ENCODE measurements at places on chromosomes 2 and 18. TPM values are rescaled to one million over a fixed set of nuclear protein-coding genes. Genes with fewer than 3 reads are reported as not detected.

The ACMSD gene
- polyA plus RNA-seq: 33.0 TPM

The HNMT gene
- polyA plus RNA-seq: 62.3 TPM

The IL37 gene
- not detected for polyA plus RNA-seq

The ANKRD53 gene
- polyA plus RNA-seq: 1.1 TPM

The AMER3 gene
- polyA plus RNA-seq: 0.03 TPM

The MC4R gene
- 0.12 TPM for polyA plus RNA-seq

The FAHD2A gene
- 35.3 TPM for polyA plus RNA-seq

The NT5C1B gene
- polyA plus RNA-seq: 0.96 TPM

The EHD3 gene
- 23.5 TPM for polyA plus RNA-seq

The ATP5MC3 gene
- 305 TPM for polyA plus RNA-seq

- DNase-seq: no peak
These were observed 69.6 kb downstream of the POLR1A start for GRCh38 chr2:86035883-86036668.

- DNase-seq: no peak
These were observed 686.7 kb downstream of the NYAP2 start for GRCh38 chr2:226086190-226086589.

DNA sequence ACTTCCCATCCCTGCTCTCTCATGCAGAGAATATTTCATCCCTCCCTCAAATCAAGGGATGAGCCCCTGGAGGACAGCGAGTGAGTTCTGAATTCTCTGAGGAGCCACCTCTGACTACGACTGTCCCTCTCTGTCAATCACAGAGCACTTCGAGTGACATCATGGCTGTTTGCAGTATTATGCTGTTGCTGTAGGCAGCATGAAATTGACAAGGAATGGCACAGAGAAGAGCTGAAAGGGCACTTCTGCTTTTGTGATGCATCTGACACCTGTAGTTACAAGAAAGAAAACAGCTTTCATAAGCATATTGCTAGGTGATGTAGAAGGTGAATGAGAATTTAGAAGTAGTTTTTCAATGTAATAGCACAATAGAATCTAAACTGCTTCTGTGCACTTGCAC lies 166.9 kb downstream of the ARHGAP15 start:
- DNase-seq: no peak

- no peak for DNase-seq
These were observed 47.9 kb downstream of the L3MBTL4 start for GRCh38 chr18:6366776-6367175.

GRCh38 chr2:905833-906140 lies 44.9 kb upstream of the SNTG2 start:
- DNase-seq: no peak

DNA sequence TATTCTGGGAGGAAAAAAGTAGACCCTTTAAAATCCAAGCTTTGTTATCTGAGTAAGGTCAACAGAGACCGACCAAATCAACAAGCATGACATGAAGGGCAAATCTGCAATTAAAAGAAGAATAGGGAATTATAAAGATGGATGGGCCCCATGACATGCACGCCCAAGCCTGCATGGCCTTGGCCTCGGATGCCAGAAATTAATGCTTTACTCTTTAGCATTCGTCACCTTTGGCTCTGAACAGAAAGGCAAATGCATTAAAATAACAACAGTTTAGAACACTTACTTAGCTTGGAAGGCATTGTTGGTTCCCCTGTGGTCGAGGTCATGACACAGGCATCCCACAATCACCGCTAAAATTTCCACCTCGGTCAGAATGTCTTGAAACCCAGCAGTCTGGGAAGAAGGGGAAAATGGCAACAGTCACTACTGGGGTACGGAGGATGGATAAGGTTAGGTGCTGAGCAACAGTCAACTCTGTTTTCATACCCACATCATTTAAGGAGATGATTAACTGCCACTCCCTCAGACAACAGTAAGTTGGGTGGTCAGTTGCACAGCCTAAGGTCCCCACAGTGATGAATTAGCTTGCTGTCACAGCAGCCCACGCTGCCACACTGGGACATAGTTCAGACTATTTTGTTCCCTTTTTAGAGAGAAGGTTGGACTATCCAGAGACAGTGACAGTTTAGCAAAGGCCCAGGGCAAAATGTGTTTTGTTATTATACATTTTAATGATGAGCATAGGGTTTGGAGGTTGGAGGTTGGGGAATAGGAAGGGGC lies 319.1 kb downstream of the AGPS start:
- DNase-seq: no peak

DNA sequence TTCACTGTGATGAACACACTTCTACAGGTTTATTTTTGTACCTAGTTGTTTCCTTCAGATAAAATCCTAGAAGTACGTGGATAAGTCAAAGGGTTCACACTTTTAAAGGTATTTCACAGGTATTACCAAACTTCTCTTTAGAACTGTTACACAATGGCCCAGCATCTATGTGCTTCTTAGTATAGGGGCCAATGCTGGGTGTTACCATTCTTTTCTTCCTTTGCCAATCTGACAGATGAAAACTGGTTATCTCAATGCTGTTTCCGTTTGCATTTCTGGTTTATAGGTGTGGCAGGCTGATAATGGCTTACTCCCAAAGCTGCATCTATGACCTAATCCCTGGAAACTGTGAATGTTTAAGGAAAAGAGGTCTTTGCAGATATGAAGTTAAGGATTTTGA lies 2.8 kb upstream of the TCF7L1 start:
- DNase-seq: no peak

GRCh38 chr18:44537526-44537925 lies 143.2 kb upstream of the SETBP1 start:
- DNase-seq: no peak

DNA sequence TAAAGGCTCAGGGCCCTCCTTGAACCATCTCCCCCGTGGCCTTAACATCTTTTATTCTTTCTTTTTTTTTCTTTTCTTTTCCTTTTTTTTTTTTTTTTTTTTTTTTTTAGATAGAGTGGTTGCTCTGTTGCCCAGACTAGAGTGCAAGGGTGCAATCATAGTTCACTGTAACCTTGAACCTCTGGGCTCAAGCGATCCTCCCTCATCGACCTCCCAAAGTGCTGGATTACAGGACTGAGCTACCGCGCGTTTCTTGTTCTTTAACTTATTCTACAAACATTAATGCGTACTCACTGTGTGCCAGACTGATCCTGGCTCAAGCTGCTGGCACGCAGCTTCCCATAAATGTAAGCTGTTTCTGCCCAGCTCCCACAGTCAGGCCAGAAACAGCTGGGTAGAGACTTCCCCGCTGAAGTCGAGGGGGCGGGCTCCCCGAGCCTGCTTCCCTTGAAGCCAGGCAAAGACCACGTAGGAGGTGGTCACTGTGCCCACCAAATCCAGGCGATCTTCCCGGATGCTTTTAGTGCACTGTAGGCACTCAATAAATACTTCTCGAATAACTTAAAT lies 29.2 kb upstream of the ATP6V1B1 start:
- DNase-seq: no peak

DNA sequence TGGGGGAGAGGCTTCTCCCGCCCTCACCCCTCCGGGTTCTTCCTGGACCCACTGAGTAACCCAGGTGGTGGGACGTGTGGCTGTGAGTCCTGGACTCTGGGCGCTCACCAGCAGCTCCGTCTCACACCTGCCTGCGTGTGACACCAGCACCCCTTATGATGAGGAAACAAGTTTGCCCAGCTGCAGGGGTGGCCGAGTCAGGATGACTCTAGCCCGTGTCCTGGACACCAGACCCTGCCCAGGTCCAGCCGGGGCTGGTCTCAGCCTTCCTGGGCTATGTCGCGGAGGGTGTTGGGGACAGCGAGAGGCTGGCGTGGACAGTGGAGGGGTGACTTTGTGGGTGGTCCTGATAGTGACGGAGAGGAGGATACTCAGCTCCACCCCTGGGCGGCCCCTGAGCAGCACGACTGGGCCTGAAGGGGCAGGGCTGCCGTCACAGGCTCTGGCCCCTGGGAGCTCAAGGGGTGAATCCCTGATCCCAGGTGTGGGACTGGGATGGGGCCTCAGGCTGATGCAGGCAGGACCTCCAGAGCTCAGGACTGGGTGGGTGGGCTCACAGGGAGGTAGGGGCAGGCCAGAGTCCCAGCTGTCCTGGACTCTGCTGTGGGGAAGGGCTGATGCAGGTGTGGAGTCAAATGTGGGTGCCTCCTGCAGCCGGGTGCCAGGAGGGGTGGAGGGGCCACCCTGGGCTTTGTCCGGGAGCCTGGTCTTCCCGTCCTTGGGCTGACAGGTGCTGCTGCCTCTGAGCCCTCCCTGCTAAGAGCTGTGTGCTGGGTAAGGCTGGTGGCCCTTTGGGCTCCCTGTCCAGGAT lies 3.7 kb downstream of the GPR35 start:
- DNase-seq: no peak

DNA sequence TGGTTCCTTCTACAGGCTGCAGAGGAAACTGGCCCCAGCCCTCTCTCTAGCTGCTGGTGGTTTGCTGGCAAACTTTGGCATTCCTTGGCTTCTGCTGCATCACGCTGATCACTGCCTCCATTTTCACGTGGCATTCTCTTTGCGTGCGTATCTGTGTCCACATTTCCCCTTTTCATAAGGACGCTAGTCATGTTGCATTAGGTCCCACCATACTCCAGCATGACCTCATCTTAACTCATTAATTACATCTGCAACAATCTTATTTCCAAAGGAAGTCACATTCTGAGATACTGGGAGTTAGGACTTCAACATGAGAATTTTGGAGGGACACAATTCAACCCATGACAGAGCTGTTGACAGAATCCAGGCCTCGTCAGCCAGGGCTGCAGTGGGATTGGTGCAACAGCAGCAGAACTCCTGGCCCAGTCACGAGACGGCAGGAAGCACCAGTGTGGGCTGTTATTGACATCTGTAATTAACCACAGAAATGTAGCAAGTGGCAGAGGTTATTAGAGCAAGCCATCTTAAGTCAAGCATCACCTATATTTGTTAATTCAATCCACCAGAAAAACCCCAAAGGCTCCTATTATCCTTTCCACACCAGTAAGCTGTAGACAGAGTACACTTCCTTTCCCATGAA lies 132.4 kb downstream of the TMEM163 start:
- no peak for DNase-seq

DNA sequence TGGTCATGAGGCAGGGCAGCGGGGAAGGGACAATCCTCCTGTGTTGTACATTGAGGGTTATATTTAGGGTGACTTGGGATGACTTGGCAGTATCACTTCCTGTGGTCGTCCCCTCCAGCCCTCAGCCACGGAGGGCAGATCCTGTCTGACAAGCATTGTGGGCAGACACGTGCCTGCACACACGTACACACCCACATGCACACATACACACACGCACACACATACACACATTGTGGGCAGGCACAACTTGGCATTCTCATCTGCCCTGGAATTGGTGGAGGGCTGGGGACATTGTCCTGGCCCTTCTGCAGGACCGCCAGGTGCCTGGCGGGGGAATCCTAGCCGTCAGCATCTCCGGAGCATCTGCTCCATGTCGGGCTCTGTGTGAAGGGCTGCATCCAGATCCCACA lies 47.6 kb downstream of the ODC1 start:
- no peak for DNase-seq

DNA sequence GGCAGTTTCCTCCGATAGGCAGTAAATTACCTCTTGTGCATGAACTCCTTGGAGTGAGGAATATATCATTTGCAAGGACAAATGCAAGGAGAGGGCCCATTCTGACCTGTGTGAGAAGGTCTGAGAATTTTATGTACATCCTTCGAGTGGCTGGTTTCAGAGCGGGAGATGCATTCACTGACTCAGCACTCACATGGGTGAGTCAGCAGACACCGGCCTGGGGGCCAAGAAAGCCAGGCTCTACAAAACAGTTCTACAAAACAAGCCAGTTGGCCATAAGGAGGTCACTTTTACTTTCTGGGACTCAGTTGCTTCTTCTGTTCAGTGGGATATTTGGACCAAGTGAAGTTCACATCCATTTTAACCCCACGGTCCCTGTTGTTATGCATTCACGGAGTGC lies 35.3 kb downstream of the CYP26B1 start:
- no peak for DNase-seq

- DNase-seq: no peak
These were observed 117.4 kb downstream of the FMNL2 start for GRCh38 chr2:152452256-152452973.

- DNase-seq: no peak
These were observed 38.5 kb upstream of the LYPD6 start for GRCh38 chr2:149291881-149292280.

DNA sequence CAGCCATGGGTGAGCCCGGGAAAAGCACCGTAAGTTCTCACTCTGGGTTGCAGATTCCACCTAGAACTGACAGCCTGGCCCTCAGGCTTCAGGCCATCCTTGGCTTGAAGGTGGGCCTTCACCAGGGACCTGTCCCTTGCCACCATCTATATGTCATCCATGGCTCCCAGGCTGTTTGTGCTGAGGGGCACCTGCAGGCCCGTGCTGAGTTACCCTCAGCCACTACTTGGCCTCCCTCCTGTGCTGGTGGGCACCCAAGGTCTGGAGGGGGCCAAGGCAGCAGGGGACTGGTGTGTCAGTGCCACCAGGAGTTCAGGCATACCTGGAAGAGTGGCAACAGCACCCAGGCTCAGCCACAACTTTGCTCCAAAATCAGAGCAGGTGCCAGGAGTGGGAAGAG lies 326.2 kb upstream of the SMIM21 start:
- no peak for DNase-seq
